ENCODE measurements at places on chromosomes 7 and 10.

DNA sequence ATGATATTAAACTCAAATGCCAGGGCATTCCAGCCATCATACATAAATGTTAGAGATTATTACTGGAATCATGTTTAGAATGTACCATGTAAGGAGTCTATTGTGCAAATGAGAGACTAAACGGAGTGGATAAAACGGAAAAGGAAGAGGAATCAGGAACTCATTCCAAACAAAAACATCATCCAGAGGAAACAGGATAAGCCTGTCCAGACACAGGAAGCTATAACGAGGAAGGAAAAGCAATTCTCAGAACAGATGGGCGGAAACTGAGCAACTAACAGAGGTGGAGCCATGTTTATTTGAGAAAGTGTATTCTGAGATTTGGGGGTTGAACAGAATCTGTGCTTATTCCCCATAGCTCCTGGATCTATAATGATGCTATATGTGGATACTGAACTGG, 52.3 kb upstream of the TRIM24 start:
- no peak for DNase-seq

GRCh38 chr10:60374836-60375235, 14.8 kb downstream of the ANK3 start:
- DNase-seq, result no peak

DNA sequence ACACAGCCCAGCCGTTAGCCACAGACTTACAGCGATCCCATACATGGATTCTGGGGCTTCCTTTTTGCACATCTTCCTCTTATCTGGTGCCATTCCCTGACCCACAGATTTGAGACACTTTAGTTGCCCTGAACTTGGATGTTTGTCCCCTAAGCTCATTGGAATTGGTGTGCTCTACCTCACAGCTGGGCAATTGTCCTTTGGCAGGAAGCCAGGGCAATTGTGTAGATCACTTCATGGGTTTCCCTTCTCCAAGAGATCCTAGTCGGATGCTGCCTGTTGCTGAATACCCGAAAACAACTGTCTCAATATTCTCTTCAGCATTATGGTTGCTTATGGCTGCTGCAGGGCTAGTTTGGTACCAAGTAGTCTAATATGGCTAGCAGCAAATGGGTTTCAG, 470.7 kb upstream of the MKI67 start:
- DNase-seq, result no peak

DNA sequence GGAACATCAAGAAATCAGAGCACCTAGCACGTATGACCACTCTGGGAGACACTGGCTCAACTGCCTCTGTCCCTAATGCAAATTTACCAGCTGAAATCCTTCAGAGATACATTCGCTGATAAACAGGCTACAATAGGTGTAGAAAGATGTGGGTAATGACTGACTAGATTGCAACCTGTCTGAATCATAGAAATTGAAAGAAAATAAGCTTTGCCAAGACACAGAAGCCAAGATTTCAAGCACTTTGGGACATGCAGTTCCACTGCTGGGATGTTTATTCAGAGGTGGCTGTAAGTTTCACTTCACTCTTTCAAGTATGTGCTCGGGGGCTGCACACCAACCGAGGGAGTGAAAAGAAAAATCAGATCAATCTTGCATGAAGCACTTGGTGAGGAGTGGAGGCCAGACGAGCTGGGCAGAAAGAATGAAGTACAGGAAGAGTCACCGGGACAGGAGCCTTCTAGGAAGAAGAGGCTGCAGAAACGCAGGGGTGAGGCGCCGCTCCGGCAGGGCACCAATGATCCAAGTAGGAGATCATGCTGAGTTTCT, 276.7 kb downstream of the PARD3 start:
- no peak for DNase-seq

DNA sequence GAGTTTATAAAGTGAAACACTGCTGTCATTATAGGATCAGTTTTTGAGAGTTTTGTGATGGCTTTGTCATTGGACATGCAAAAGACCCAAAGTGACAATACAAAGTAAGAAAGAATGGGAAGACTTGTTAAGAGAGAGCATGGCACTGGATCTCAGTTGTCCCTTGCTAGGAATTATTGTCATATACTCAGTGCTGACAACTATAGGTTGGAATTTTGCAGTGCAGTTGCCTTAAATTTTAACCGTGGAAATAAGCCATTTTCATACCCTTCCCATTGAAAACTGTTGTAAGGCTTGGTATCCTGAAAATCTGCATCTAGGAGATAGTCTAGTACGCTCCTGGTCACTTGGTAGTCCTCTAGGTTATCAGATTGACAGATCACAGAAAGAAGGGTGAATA, 1156.7 kb downstream of the GATA3 start:
- DNase-seq, result no peak

DNA sequence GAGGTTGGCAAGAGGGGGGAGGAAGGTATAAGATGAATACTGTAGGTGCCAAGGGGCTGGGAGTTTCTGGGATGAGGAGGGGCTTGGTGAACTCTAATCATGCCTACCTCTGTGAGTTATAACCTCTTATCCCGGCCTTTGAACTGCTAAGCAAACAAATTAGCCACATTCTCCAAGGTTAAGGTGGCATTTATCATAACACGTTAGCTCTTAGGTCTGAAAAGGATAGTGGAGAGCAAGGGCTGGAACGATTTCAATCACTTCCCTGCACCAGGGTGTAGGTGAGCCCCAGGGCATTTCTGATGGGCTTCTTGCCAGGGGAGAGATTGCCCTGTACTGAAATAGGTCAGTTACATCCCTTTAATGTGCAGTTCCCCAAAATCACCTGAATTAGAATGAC, 28.6 kb upstream of the DMBT1 start:
- DNase-seq, result no peak

GRCh38 chr7:142629588-142630260, 119.5 kb upstream of the PRSS1 start:
- DNase-seq, result no peak

- no peak for DNase-seq
Observed at GRCh38 chr10:13758312-13758711, 171.5 kb downstream of the PRPF18 start.

- no peak for DNase-seq
Observed at GRCh38 chr7:83487801-83488200, 161.1 kb downstream of the SEMA3E start.

GRCh38 chr10:123102673-123103072, 33.1 kb upstream of the HMX3 start:
- DNase-seq, result no peak

GRCh38 chr10:101355072-101355706, 1.2 kb downstream of the BTRC start:
- DNase-seq, result no peak
